ENCODE measurements at places on chromosomes 5 and 9. TPM values are rescaled to one million over a fixed set of nuclear protein-coding genes. Genes with fewer than 3 reads are reported as not detected.

Gene SLC34A3
- not detected for total RNA-seq

Gene IFNA21
- total RNA-seq, result not detected

Gene ROPN1L
- 1.1 TPM for total RNA-seq

Gene OSMR
- 108 TPM for total RNA-seq

Gene CD72
- total RNA-seq, result 4.4 TPM

Gene PROB1
- total RNA-seq, result 0.73 TPM

Gene SPATA31A3
- not detected for total RNA-seq

Gene FREM1
- 0.37 TPM for total RNA-seq

Gene ANKRD18A
- not detected for total RNA-seq

Gene SYK
- not detected for total RNA-seq

Gene AJM1
- total RNA-seq, result 0.73 TPM

Gene BTNL8
- not detected for total RNA-seq

Gene APBA1
- total RNA-seq, result 3.1 TPM

Gene NEUROG1
- total RNA-seq, result not detected

Gene CCNJL
- not detected for total RNA-seq

Gene LIX1
- not detected for total RNA-seq

Gene IFNA1
- not detected for total RNA-seq

Gene ANKRD18B
- total RNA-seq, result not detected

Gene NUTM2G
- not detected for total RNA-seq

Gene ANKRD55
- total RNA-seq, result not detected

Gene CFAP77
- not detected for total RNA-seq

Gene SLC36A3
- not detected for total RNA-seq

Gene GOLPH3
- total RNA-seq, result 64.3 TPM

Gene CCNI2
- total RNA-seq, result not detected

Gene C5orf58
- total RNA-seq, result not detected

Gene CAVIN4
- total RNA-seq, result 0.78 TPM

Gene EPB41L4B
- total RNA-seq, result under 0.01 TPM

Gene DOCK2
- 1.2 TPM for total RNA-seq

Gene NIPAL4
- not detected for total RNA-seq

Gene PCA3
- under 0.01 TPM for total RNA-seq

Gene SCGB3A2
- total RNA-seq, result not detected

Gene AQP7
- 0.59 TPM for total RNA-seq

Gene PKD2L2
- total RNA-seq, result not detected

Gene CCDC192
- not detected for total RNA-seq

Gene PCDHGA10
- total RNA-seq, result 6.8 TPM

Gene PDE6A
- not detected for total RNA-seq

Gene ANKDD1B
- 0.37 TPM for total RNA-seq

Gene SLC25A48
- total RNA-seq, result not detected

Gene KCNMB1
- not detected for total RNA-seq

Gene ADRA1B
- 0.37 TPM for total RNA-seq

Gene KIF24
- total RNA-seq, result 3.3 TPM

Gene DEPDC1B
- total RNA-seq, result 11.3 TPM

Gene AGXT2
- not detected for total RNA-seq

Gene NUDT12
- total RNA-seq, result 13.1 TPM

Gene KCNV2
- total RNA-seq, result not detected

Gene GABRA1
- total RNA-seq, result not detected

Gene FBXL7
- 5.7 TPM for total RNA-seq

Gene SPRY4
- 14.7 TPM for total RNA-seq

Gene LCN9
- total RNA-seq, result not detected

Gene EDIL3
- 0.37 TPM for total RNA-seq

Gene FOXD4L5
- total RNA-seq, result not detected

Gene RASEF
- total RNA-seq, result under 0.01 TPM

Gene PCDHA13
- total RNA-seq, result not detected

Gene MARCOL
- not detected for total RNA-seq

Gene N4BP3
- total RNA-seq, result under 0.01 TPM

Gene LECT2
- total RNA-seq, result not detected

Gene CCNG1
- total RNA-seq, result 295 TPM

Gene GPR151
- total RNA-seq, result not detected
